ENCODE measurements at places on chromosomes 16 and 17.

GRCh38 chr17:45823598-45823997, 21.1 kb upstream of the SPPL2C start:
- DNase-seq = no peak

DNA sequence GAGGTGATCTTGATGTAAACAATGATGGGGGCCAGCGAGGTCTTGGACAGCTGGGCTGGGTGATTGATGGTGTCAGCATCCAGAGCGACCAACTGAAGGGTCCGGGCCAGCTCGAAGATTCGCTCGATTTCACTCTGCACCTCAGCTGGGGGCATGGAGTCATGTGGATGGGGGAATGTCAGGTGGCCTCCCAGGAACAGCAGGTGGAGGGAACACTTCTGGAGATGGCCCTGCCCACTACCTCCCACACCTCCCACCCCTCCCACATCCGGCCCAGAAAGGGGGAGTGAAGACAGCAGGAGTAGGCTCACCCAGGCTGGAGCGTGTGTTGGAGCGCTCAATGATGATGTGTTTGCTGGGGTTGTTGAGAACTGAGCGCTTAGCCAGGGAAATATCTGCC, 13.7 kb downstream of the CACNB1 start:
- DNase-seq = no peak

DNA sequence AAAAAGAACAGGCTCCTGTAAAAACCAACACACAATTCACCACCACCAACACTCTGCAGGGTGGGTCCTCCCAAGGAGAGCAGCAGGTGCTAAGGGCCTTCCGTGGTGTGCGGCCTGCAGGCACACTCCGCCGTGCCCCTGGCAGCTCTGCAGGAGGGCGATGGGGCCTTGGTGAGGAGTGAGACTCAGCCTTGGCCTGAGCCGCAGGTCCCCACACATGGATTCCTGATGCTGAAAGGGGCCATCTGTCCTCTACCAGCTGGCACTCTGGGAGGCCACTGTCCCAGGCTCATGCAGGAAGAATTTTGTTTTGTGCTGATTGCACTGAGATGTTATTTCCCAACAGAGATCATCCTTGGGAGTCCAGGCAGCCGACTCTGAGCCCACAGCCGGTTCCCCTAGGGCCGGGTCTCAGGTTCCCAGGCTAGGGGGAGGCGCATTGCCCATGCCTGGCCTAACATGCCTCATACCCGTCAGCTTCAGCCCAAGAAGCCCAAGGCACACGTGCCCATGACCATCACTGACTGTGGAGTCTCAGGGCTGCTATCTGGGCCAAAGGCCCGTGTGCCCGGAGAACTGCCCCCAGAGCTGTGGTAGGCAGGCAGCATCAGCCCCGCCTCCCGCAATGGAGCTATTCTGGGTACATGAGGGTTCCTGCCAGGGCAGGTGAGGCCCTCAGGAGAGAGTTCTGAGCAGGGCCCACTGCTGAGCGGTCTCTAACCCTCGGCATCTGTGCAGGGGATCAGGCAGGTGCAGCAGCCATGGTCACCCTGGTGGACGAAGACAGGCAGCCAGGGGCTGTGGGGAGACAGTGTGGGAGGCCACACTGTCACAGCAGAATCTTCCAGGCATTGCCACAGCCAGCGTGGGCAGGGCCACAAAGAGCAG, 97.9 kb upstream of the ZNF469 start:
- no peak for DNase-seq

DNA sequence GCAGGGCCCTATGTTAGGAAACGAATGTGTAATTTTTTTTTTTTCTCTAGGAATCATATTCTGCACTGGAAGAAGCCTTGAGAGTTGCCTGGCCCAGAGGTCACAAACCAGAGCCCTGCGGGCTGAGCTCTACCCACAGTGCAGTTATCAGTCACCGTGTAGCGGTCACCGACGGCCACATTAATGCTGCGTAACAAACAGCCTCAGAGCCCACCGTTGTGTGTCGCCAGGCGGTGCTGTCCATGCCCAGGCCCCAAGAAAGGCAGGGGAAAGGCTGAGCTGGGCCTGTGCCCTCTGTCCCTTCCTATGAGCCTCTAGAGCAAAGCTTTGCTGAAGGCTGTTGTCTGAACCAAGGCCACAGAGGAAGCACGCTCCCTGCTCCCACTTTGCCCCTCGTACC, 4.5 kb upstream of the LMF1 start:
- DNase-seq = no peak

DNA sequence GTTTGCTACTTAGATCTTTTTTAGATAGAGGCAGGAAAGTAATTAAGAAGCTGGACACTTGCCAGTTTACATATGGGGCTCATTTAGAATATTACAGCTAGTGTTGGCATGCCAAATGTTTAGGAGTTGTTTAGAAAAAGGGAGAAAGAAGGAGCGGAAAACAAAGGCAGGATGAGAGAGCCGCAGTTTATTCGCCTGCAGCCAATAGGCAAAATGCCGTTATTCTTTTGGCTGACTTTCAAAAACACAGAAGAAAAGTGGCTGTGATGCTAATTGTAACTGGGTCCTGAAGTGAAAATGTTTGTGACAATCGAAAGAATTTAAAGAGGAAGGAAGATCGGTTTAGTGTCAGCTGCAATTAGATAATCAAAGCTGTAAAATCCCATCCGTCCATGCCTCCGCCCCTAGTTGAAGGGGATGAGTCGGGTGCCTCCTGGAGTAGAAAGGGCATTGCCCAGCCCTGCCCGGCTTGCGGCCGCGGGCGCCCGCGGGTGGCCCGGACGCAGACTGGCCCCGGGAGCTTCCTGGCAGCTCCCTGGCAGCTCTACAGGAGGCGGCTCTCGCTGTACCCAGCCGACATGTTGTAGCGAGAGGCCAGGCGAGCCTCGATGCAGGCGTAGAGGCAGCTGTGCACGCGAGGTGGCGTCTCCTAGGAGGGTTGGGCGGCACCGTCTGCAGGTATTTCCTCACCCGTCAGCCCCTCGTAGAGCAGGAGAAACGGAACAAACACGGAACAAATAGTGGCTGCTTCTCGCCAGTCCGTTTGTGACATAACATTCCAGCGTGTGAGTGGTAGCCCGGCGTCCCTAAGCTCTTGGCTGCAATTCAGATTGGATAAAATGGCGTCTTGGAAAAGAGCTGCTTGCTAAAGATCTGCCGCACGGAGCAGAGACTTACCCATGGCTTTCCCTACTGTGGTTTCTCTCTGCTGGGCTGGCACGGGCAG, 82.2 kb downstream of the TNRC6C start:
- no peak for DNase-seq

- no peak for DNase-seq
Measured at GRCh38 chr17:72976971-72977770, 115.3 kb downstream of the SLC39A11 start.

GRCh38 chr16:83704656-83705055, 103.1 kb upstream of the HSBP1 start:
- DNase-seq = no peak

GRCh38 chr16:80655751-80656150, 115.0 kb downstream of the DYNLRB2 start:
- no peak for DNase-seq

DNA sequence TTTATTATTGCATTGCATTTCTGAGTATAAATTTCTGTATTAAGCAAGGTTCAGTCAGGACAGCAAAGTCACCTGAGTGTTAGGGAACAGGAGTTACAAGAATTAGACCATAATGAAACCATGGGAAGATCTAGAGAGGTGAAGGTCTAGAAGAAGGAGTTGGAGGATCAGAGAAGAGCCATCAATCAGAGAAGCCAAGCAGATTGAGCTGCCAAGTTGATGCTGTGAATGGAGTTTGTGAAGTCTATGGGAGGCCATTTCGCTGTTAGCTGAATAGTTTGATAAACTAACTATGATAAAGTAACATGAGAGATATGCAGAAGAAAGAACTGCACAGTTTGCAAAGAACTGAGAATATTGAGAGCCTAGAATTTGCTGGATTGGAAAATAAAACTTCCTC, 40.4 kb downstream of the FBXL20 start:
- no peak for DNase-seq

DNA sequence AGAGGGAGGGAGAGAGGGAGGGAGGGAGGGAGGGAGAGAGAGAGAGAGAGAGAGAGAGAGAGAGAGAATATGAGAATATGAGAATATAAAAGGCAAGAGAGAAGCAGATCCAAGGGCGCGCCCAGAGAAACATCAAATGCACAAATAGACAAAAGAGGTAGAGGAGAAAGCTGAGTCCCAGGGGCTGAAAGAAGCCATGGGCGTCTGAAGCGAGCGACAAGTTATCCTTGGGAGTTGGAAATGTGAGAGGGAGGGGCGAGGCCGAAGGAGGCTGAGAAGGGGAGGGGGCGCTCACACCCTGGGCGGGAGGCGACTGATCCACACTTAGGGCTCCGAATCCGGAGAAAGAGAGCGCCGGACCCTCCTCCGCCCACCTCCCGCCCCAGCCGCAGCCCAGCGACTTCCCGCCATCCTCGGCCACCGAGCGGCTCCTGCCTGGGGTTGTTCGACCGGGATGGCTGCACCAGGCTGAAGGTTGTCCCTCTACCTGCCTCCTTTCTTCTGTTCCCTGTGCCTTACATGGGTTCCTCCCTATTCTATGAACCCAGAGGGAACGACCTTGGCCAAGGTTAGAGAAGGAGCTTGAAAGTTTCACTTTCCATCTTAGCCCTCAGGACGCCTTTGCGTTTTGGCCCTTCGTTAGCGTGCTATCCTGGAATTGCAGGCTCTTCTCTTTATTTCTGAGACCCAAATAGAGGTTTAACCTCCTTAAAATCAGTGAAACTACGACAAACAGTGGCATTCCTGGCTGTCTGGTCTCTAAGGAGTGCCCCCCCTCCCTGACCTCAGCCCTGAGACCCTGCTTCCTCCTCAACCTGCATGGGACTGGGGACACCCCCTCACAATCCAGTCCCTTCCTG, 21.2 kb upstream of the HOXB9 start:
- no peak for DNase-seq

DNA sequence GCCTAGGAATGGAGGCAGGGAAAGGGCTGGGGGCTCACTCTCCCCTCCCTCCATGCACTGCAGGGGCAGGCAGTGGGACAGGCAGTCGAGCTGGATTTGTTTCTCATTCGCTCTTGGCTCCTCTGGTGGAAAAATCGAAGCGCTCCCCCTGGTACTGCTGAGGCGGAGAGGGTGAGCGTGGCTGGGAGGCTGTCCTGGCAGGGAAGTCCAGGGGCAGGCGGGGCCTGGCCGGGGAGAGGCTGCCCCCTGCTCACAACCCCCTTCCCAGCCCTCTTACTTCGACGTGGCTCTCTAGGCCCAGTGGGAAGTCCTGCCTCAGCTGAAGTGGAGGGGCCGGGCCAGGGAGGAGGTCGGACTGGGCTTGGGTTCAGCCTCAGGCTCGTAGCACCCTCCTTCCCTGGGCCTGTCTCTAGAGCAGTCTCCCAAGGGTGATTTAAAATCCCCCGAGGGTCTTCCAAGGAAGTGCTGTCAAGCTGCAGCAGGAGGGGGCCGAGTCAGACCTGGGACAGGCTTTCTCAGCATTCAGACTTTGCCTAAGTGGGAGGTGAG, 16.5 kb upstream of the TMEM92 start:
- no peak for DNase-seq

DNA sequence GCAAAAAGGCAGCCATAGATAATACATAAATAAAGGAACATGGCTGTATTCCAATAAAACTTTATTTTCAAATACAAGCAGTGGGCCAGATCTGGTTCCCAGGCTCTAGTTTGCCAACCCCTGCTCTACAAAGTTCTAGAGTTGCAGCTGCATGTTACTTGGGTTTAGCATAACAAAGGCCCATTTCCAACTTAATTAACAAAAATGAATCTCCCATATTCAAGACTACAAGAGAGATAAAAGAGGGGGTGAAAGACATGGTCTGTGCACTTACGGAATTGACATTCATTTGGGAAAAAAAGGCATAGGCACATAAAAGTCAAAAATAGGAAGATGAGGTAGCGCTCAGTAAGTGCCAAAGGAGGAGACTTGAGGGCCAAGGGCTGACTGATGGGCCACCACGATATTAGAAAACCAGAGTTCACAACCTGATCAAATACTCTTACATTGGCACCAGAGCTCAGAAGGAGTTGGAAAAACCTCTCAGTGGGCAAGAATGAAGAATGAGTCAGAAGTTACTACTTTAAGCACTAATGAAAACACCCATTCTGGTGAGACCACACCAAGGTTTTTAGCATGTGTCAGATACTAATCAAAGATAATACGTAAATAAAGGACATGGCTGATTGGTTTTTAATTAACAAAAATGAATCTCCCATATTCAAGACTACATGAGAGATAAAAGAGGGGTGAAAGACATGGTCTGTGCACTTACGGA, 164.0 kb downstream of the VPS53 start:
- DNase-seq = no peak

- no peak for DNase-seq
Measured at GRCh38 chr16:27214084-27214961, 11.0 kb downstream of the KDM8 start.

- no peak for DNase-seq
Measured at GRCh38 chr16:46899443-46900143, 15.4 kb downstream of the GPT2 start.

DNA sequence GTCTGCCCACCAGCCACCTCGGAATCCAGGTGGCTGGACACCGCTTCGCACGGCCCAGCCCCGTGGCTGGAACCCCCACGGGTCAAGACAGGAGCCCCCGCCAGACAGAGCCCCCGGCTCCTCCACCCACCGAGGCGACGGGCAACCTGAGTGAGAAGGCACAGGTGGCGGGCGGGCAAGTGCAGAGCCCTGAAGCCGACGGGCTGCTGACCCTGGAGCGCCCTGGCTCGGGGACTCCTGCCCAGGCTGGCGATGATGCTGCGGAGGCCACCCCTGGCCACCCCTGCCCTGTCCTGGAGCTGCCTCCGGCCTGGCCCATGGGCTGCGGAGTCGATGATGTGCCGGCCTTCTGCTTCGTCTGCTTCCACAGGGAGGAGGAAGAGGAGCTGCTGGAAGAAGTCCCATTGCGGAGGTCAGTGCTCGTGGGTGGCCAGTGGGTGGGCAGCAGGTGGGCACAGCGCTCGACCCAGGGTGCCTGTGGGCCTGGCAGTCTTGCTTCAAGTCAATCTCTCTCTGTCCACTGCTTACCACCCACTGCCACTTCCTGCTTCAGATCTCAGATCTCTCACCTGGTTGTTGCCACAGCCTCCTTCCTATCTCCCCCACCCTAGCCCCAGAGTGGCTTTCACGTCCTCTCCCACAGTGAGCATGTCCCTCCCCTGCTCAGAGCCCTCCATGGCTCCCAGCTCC, 33.1 kb upstream of the SBK1 start:
- DNase-seq = no peak

GRCh38 chr17:68704871-68705713, 103.9 kb upstream of the FAM20A start:
- no peak for DNase-seq

- DNase-seq = no peak
Measured at GRCh38 chr17:2207815-2208515, 95.6 kb downstream of the SMG6 start.

Data from DND-41 (cell line).